GM12865 (cell line): ENCODE measurements at places on chromosomes 4 and X.

- DNase-seq: no peak
Measured at GRCh38 chr4:30719454-30720020, 632 bp upstream of the PCDH7 start.

GRCh38 chrX:20665481-20665880, 398.8 kb upstream of the RPS6KA3 start:
- DNase-seq: no peak

DNA sequence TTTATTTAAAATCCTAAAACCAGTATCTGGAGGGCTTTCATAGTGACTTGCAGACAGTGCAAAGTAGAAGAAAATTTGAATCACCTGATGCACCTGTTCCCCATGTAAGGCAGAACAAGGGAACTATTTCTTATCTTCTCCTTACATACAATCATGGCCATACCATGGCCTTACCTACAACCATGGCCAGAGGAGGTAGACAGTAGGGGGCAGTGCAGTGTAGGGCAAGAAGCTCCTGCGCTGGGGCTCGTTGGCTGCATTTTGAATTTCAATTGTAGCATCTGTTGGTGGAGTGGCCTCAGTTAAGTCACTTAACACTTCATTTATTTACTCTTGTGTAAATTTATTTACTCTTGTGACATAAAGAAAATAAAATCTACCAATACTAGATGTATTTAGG, 33.0 kb downstream of the GALNTL6 start:
- peak; percentile 79 for DNase-seq

GRCh38 chrX:39652336-39652735, 445.4 kb downstream of the BCOR start:
- peak; percentile 55 for DNase-seq

- no peak for DNase-seq
Measured at GRCh38 chr4:56743550-56743949, 62.5 kb upstream of the HOPX start.

- DNase-seq: no peak
Measured at GRCh38 chrX:39895218-39896110, 202.3 kb downstream of the BCOR start.

DNA sequence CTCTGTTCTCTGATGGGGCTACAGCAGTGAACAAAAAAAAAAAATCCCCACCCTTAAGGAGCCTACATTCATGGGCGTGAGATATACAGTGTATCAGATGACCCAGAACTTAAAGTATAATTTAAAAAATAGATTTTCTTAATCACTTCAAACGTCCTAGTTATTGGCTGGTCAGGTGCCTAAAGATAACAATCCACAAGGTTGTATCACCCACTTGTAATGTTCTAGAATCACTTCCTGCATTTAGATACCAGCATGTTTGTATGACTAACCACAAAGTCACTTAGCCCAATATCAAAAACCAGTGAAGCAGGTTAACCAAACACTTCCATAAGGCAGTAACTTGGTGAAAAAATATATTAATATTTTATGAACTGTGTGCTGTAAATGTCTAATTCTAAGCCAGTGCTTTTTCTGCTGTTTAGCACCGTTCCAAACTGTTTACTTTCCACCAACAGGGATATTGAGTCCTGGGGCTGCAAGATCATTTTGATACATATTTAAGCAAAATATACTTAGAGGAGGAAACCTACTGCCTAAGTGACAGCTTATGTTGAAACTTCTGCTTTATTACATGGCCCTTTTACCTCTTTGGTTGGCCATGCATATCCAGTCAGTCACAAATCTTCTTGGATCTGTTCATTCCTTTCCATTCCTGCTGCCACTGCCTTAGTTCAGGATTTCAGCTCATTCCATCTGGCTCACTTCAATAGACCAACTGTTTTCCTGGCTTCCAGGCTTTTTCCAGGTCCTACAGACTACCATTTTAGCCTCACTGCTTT, 43.3 kb downstream of the CD40LG start:
- no peak for DNase-seq

GRCh38 chrX:39242187-39242586, 440.9 kb downstream of the MID1IP1 start:
- peak; percentile 55 for DNase-seq

- DNase-seq: no peak
Measured at GRCh38 chr4:88291003-88291402, 6.6 kb upstream of the PPM1K start.

- DNase-seq: peak; percentile 41
Measured at GRCh38 chr4:57190601-57191481, 80.7 kb upstream of the IGFBP7 start.

DNA sequence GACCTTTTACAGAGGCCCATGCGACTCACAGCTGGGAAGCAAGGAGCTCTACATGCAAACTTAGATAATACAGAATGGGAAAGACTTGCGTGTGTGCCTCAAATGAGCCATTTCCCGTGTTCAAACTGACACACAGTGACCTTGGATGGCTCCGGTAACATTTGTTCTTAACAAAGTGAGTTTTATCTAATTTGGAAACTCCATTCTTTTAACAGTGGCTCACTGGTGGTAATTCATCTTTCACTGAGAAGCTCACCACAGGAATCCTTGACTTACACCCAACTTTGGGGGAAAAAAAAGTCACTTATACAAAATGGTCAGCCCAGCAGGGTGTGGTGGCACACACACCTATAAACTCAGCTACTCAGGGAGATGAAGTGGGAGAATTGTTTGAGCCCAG, 190.6 kb downstream of the LDB2 start:
- DNase-seq: no peak

DNA sequence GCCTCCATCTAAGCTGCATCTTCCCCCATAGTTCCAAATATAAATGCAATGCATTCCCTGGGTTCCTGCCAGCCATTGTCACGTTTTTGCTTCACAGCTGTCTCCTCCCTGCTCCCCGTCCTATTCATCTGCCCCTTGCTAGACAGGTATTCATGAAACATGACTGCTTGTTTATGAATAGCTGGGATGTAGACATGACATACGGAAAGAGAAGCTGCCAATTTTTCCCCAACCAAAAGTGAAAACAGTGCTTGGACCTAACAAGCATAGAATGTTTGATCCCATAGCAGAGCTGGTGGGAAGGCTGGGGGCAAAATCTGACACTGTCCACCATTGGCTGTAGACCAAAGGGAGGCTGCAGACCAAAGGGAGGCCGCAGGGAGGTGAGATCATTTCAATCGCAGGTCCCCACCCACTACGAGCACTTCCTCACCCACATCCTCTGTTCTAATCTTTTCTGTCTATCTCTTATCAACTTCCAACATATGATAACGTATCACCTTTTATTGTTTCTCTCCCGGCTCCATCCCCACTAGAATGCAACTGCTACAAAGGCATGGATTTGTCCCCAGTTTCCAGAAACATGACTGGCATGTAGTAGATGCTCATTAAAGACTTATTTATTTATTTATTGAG, 8.5 kb upstream of the GYG2 start:
- no peak for DNase-seq

- DNase-seq: peak; percentile 9
Measured at GRCh38 chr4:81422595-81422994, 49.1 kb downstream of the RASGEF1B start.

DNA sequence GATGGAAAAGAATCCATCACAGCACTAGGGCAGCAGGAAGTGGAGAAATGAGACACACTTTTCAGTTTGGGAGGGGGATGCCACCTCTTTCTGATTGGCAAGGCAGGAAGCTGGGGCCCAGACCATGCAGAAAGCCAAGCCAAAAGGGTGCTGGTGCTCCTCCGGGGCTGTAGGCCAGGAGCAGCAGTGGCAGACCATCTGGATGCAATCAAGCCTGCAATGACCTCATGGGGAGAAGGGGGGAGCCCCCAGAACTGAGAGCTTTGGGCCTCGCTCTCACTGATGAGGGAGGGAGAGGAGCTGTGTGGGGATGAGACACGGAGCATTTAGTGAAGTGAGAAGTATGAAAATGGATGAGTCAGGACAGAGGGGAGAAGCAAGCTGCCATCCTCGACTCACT, 141.3 kb upstream of the NALF2 start:
- DNase-seq: peak; percentile 6
